ENCODE measurements at places on chromosomes 6 and 20. TPM values are rescaled to one million over a fixed set of nuclear protein-coding genes. Genes with fewer than 3 reads are reported as not detected.

GRCh38 chr6:159194421-159194820 is 25.2 kb downstream of the FNDC1 start:
- no peak for DNase-seq

DNA sequence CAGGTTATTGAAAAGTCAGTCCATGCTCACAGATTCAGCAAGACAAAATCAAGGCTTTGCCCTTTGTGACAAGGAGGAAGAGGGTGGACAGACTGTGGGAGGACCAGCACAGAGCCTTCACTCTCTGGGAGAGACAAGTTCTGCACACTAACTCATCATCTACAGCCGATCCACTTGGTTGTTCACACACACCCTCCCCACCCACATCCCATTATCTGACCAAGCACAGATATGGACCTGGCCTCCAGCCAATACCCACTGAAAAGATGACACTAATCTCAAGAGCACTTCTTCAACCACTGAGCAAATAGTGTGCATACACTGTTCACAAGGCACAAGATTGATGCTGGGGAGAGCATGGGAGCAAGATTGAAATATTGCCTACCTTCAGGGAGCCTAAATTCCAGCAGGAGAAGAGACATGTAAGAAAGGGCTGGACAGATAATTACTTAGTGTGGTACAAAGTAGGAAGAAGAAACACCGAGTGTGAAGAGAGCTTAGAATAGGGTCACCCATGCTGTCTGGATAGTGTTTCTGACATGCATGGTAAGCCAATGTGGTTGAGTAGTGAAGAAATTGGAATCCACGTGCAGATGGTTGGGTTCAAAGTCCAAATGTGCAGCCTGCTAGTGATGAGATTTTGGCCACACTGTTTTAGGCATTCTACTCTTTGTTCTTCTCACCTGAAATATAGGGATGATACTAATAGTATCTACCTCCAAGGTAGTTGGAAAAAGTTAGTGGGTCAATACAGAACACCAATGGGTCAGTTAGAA is 21.7 kb upstream of the IL17A start:
- no peak for DNase-seq

DNA sequence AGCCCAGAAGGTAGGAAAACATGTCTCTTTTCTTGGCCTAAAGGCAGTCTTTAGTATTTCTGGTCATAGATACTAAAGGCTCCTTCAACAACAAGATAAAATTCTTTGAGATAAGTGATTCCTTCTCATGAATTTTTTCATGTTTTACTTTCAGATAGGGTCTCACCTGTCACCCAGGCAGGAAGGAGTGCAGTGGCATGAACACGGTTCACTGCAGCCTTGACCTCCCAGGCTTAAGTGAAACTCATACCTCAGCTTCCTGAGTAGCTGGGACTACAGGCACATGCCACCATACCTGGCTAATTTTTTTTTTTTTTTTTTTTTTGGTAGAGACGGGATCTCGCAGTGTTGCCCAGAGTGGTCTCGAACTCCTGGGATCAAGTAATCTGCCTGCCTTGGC is 9.1 kb downstream of the PNLDC1 start:
- no peak for DNase-seq

DNA sequence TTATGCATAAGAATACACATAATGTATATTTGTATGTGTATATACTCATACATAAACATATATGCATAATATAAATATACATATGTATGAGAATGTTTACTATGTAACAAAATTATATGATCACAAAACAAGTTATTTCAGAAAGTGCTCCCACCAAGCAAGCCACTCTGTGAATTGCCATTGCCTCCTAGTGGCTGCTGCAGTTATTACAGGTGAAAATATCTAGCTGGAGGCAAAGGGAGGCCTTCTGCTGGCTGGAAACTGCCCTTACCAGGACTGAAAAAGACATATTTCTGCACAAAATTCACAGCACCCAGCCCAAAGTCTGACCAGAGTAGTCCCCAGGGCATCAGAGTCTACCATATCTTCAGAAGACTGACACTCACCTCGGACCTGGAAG is 14.4 kb upstream of the ADAM33 start:
- DNase-seq = no peak

GRCh38 chr6:160534050-160534696 is 129.9 kb downstream of the LPA start:
- peak; percentile 70 for DNase-seq

DNA sequence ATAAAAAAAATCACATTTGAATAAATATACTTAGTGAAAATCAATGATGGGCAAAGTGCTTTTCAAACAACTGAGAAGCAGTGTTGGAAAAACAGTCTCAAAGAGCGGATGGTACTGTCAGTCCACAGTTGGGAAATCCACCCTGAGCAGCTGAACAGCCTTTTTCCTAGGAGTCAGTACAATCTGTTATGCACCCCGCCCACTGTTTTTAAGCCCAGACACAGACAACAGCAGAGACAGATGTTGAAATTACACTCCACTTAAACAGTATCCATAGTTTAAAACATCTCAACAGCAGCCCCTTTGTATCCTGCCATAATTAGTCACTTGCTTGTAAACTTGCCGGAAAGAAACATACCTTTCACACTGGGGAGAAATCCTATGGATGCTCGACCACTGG is 372 bp downstream of the KIAA0408 start:
- no peak for DNase-seq

DNA sequence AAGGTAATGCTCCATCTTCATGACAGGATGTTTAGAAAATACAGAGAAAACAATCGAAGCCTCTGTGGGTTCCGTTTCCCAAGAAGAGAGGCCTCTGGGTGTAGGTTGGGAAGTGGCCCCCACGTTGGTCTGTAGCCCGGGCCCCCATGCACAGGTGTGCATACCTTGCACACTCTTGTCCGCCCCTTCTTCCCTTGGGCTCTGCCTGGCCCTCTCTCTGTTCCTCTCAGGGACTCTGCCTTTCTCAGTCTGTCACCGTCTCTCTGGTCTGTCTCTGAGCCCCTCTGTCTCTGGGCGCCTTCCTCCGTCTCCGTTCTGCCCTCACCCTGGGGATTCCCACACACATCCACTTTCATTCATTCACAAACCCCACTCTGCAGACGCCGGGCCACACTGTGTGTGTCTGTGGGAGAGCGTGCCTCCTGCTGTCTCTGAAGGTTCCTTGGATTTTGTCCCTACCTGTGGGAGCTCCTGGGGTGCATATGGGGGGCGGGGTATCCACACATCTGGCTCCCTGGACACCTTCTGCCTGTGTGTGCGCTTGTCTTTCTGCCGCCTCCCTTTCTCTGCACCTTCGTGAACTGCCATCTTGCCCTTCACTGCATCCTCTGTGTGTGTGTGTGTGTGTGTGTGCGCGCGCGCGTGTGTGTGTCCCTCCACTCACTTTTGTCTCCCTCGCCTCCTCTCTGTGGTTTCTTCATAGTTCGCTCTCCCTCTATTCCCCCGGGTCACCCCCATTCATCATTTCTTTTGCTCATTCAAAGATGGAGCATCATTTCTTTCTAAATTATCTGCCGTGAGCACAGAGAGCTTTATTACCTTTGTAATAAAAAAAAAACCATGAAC is 75.3 kb downstream of the SRC start:
- DNase-seq = no peak

- DNase-seq = no peak
These were observed 132.7 kb upstream of the MAP3K7 start for GRCh38 chr6:90719321-90720195.

- no peak for DNase-seq
These were observed 34.1 kb upstream of the ESR1 start for GRCh38 chr6:151773382-151773781.

DNA sequence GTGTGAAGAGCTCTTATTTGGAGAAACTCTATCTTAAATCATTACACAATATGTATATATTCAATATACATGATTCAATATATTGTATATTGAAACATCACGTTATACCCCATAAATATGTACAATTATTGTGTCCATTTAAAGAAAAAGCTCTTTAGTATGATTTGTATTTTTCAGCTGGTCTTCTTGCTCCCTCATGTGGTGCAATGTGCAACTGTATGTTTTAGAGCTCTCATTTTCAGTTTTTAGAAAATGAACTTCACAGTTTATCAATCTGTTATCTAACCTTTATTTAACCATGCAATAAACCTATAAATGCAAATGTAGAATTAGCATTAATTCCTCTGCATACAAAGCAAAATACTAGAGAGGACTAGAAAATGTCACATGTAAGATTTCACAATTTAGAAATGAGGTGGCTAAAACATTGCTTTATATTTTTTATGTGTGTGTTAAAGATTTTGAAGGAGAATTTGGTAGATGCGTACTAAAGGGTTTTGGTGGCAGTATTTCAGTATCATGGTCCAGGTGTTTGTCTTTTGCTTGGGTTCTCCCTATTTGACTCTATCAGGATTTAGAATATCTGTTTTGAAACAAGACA is 167.1 kb downstream of the PHF3 start:
- no peak for DNase-seq

DNA sequence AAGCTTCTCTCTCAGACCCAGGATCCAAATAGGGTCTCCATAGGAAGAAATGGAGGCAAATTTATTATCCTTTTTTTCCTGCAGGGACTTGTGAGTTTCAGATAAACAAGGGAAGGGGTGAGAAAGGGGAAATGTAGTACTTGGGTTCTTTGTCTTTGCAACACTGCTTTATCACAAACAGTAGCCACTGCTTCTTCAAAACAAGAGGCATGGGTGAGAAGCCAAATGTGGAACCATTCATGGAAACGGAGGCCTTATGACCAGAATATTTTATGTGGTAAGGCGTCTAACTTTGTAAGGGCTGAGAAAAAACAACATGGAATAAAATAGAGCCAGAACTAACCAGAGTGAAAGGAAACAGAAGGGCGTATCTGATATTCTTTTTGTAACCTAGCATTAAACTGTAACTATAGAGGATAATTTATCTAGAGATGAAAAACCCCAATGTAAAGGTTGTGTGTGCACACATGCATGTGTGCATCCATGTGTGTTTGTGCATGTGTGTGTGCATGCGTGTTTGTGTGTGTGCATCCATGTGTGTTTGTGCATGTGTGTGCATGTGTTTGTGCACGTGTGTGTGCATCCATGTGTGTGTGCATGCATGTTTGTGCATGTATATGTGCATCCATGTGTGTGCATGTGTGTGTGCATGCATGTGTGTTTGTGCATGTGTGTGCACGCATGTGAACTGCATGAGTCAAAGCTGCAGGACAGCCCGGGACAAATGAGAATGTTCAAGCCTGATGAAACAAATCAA is 143.3 kb upstream of the SMLR1 start:
- no peak for DNase-seq

- DNase-seq = no peak
These were observed 363.9 kb downstream of the MAFB start for GRCh38 chr20:40325006-40325568.

- DNase-seq = no peak
These were observed 129.0 kb upstream of the SRSF6 start for GRCh38 chr20:43328697-43329096.

- DNase-seq = no peak
These were observed 167.1 kb upstream of the ECI2 start for GRCh38 chr6:4302524-4302923.

- no peak for DNase-seq
These were observed 41.1 kb downstream of the FOXP4 start for GRCh38 chr6:41587131-41587879.

CABLES2 gene
- total RNA-seq = 9.4 TPM

PROKR2 gene
- not detected for total RNA-seq

TP53RK gene
- 16.8 TPM for total RNA-seq

MAP3K5 gene
- total RNA-seq = 27.9 TPM

KCNQ5 gene
- 13.3 TPM for total RNA-seq

SLC35D3 gene
- not detected for total RNA-seq

All from natural killer cell treated with Interleukin-12 subunit alpha and Interleukin-12 subunit beta and Interleukin-15 and Interleukin-18, amount 100 ng/mL, for 72 hours (primary cell).